ENCODE measurements at places on chromosomes 1 and 21.
A peak's percentile ranks its signal among the peaks of the same experiment; 100 is the strongest.

- DNase-seq: peak; percentile 65
Measured at GRCh38 chr21:45128613-45129188, 54.3 kb downstream of the ADARB1 start.

DNA sequence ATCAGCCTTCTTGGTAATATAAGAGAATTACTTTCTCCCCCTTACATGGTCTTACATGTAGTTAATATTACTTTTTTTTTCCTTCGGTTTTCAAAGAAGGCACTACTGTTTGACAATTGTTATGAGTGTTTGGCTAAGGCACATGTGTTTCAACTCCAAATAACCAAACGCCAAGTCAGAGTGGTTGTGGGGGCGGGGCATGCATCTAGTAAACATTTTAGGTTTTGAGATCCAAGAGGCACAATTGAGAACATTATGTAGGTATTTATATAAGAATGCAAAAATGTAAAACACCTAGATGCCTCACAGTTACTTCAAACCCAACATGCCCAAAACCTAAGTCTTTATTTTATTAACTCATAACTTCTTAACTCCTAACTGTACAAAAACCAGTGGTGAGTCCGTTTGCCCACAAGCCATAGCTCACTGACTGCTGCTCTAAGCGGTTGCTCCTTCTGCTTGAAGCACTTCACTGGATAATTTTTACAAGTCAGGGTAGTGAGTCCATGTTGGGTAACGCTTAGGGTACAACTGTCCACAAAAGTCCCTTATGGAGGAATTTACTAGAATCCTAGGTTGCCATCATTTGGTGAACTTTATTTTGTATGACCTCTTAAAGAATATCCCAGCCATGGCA, 189.9 kb downstream of the HUNK start:
- DNase-seq: no peak

- DNase-seq: no peak
Measured at GRCh38 chr1:214946615-214947014, 135.9 kb upstream of the KCNK2 start.

- DNase-seq: no peak
Measured at GRCh38 chr1:10980094-10980577, 32.3 kb upstream of the TARDBP start.

DNA sequence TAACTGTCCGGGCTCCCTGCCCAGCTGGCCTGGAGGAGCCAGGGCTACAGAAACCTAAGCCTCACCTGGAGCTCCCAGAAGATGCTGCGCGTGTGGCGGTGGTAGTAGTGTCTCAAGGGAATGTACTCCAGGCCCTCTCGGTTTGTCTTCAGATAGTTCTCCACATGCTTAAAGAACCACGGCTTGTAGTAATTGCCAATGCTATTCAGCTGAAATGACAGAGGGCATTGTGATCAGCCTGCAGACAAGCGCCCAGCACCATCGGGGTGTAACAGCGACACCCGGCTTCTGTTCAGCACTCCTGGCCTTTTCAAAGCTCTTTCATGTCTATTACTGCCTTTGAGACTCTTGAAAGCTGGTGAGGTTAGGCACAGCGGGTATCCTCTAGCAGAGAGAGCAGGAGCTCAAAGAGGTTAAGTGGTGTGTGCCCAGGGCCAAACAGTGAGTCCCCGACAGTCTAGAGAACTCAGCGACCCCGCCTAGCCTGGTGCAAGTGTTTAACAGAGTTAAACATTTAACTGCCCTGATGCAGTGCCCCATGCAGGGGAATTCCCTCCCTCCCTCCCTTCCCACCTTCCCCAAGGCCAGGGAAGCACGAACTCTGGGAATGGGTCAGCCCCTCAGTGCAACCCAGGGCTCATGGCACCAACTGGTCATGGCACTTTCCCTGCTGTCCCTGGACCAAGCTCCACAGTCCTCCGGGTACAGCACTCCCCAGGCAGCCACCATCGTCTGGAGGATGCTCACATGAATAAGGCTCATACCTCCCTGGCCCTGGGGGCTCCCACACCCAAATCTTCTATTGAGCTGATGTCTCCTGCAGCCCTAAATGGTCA, 21.5 kb downstream of the DHCR24 start:
- DNase-seq: no peak

Data from CD8-positive, alpha-beta T cell (primary cell).